ENCODE measurements at places on chromosomes 16 and 17.

DNA sequence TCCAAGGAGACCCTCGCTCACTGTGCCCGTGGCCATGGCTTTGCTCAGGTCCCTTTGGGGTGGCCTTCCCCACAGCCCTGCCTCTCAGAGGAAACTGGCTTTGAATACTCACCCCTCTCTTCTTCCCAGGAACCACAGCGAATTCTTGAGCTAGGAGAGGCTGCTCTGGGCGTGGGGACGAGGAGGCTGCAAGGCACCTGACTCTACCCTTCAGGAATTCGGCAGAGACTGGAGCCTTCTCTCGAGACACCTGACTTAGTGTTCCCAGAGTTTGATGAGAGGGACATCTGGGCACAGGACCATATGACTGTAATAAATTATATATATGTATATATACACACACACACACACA lies 6.2 kb downstream of the LLGL2 start:
- no peak for DNase-seq

GRCh38 chr16:24822542-24822941 lies 23.2 kb upstream of the SLC5A11 start:
- no peak for DNase-seq

- DNase-seq: no peak
Measured at GRCh38 chr17:30805944-30806456, 18.5 kb downstream of the CRLF3 start.

GRCh38 chr16:11273721-11274324 lies 394 bp upstream of the PRM3 start:
- DNase-seq: no peak

GRCh38 chr17:27543464-27543856 lies 87.2 kb downstream of the KSR1 start:
- no peak for DNase-seq

DNA sequence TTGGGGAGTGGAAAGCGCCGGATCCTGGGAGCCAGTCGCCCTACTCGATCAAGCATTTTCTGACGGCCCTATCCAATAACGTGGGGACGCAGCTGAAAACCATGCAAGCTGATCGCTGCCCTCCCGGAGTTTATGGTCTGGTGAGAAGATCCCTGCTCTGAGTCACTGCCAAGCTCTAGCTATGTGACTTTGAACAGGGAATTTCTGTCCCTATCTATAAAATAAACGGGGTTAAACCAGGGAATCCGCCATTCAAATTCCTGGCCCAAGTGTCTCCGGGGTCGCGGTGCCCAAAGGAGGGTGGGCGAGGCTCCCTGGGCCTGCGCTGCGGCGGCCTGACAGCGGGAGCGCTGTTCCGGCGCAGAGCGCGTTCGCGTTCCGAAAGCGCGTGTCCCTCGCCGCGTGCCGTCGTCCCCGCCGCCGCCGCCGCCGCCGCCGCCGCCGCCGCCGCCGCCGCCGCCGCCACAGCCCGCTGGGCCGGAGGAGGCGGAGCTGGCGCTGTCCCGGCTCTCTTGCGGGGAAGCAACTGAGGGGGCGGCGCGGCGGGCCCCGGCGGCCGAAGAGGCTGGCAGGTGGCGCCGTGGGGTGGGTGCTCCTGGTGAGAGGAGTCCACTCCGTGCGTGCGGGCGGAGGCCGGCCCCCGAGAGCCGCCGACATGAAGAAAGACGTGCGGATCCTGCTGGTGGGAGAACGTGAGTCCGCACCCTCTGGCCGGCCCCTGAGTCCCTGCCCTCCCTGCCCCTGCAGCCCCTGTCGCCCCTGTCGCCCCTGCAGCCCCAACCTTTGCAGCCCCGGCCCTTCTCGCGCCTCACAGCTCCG lies at the start of gene RHOT1:
Gene RHOT1 (plus strand): TSS at position 465 of the 819 bp plus-strand sequence. CDS start 191 bp downstream, at position 656.
- peak; percentile 85 for DNase-seq

DNA sequence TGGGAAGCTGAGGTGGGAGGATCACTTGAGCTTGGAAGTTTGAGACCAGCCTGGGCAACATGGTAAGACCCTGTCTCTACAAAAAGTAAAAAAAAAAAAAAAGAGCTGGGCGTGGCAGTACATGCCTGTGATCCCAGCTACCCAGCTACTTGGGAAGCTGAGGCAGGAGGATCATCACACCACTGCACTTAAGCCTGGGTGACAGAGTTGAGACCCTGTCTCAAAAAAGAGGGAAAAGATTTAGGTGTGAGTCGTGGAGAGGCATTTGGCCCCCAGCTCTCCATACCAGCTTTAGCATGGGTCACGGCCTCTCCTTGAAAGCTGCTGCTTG lies 19.1 kb downstream of the ST6GALNAC2 start:
- DNase-seq: no peak

DNA sequence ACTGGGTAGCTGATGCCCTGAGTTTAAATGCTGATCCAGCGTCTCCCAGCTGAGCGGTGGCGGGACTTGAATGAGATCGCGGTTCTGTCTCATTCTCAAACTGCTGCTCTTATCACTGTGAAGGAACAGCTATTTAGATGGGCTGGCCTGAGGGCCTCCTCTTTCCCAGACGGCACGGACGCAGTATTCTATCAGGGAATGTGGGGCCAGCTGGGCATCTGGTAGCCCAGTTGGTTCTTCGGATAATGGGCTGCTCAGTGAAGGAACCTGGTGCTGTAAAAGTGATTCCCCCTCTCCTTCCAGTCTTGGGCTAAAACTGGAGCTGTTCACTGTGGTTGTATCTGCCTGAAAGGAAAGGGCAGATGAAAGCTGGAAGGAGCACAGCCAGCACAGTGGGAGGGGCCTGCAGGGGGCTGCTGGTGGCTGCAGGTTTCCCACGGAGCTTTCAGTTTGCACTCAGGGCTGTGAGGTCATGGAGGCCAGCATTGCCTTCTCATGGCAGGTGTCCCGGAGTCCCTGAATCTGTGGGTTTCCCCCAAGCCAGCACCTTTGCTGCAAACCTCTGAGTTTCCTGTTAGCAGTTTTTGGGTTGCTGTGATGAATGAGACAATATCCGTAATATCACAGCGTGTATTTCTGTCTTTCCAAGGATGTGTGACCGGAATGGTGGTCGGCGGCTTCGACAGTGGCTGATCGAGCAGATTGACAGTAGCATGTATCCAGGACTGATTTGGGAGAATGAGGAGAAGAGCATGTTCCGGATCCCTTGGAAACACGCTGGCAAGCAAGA lies 3.6 kb downstream of the IRF8 start:
- DNase-seq: no peak

- peak; percentile 36 for DNase-seq
Measured at GRCh38 chr17:77733576-77734296, 224.8 kb upstream of the TNRC6C start.

DNA sequence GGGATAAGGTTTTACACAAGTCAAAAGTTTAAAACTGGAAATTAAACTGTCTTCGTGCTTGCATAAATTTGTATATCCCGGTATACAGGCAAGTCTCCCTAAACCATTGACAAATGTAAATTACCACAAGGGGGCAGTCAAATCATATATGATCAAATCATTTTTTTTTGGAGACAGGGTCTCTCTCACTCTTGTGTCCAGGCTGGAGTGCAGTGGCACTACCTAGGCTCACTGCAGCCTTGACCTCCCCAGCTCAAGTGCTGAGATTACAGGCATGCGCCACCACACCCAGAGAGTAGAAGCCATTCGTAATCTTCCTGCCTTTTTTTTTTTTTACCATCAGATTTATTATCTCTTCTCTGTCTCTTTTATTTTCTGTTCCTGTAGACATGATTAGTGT lies 18.5 kb downstream of the TOP2A start:
- no peak for DNase-seq

DNA sequence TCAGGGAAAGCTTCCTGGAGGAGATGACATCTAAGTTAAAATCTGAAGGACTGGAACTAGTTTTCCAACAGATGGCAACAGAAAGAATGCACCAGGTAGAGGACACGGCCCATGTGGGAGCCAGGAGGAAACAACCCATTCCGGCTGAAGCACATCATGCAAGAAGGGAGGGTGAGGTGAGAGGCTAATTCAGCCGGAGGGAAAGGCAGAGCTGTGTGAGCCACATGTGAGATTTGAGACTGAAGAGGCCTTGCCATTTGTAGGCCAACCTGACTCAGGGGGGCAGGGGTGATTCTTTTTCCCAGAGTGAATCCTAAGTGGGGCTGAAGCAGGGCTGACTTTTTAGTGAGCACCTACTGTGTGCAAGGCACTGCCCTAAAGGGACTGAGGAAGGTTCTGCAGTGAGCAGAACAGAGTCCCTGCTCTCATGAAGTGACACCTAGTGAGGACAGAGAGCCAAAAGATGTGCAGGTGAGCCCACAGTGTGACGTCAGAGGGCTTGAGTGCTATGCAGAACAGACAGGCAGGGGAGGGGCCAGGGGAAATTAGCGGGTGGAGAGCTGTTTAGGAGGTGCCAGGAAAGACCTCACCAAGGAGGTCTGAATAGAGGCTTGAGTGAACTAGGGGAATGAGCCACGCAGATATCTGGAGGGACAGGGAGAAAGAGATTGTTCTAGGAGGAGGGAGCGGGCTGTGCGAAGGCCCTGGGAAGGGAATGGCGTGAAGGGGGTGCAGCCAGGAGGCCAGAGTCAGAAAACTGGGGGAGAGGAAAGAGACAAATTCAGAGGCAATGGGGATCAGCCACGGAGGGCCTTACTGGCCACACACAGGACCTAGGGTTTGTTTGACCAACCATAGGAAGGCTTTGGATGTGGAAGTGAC lies 19.8 kb upstream of the IL21R start:
- no peak for DNase-seq

- peak; percentile 65 for DNase-seq
Measured at GRCh38 chr16:28218109-28218508, 6.3 kb upstream of the XPO6 start.

DNA sequence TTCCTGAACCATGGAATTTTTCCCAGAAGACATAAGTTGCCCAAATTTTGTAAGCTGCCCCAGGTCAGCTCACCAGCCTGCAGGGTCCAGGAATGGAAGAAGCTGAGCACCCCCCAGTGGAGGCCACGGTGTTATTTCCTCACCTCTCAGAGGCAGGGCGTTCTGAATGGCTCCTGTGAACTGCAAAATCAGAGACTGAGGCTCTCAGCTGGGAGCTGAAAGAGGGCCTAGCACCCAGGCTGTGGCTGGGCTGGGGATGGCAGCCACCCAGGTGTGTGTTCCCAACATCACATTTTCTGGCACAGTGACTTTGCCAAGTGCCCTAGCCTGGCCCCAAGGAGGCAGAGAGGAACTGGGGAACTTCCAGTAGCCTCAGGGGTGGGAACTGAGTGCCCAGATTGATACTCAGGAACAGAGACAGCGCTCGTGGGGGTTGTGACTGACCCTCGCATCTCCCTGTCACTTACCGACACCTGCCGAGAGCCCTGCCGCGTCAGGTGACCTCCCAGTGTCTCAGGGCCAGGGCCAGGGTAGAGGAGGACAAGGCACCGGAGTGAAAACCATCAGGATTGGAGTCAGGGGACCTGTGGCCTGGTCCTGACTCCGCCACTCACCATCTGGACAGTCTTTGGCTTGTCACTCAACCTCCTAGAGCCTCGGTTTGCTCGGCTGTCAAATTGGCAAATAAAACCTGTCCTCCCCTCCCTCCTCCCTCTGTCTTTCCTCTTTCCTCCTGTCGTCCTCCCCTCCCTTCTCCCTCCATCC lies 11.3 kb downstream of the CACNG4 start:
- DNase-seq: no peak

DNA sequence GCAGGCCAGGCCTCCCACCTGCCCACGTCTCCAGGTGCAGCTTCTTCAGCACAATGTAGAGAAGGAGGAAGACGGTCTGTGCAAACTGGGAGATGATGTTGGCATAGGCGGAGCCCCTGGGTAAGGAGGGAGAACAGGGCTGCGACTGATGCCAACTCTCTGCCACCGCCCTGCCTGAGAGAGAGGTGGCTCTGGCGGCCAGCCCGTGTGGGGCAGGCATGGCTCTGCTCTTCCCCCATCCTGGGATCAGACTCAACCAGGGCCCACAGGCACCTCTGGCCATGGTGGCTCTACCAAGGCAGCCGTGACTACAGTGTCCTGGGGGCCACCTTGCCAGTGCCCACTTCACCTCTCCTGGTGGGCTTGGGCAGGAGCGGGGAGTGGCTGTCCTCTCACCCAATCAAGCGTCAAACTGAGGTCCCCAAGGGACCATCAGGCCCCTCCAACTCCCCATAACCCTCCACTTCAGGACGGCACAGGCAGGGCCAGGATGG lies 8.6 kb downstream of the SLC47A2 start:
- DNase-seq: no peak

DNA sequence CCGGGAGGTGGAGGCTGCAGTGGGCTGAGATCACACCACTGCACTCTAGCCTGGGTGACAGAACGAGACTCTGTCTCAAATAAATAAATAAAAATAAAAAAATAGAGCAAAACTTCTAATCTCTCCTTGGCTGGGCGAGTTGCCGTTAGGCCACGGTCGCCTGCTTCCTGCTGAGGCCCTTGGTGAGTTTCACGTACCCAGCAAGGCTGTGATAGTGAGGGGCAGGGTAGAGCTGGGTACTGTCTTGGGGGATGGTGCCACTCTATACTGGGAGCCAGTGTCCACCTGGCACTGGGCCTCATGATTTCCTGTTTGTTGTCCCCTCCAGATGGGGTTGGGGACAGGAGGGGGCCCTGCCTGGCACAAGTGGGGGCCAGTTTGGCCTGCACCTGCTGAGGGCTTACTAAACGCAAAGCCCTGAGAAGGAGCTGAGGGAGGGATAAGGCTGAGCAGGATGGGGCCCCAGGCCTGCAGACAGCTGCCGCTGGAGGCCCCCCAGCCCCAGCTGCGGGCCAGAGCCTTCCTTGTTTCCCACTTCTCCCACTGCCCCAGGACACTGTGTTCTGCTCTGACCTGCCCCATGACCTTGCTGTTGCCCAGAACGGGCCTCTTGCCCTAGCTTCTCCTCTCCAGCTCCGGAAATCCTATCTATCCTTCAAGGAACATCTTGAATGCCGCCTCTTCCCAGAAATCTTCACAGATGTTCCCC lies 25.4 kb downstream of the GJD3 start:
- DNase-seq: no peak

GRCh38 chr17:45868276-45868675 lies 23.6 kb downstream of the SPPL2C start:
- no peak for DNase-seq

DNA sequence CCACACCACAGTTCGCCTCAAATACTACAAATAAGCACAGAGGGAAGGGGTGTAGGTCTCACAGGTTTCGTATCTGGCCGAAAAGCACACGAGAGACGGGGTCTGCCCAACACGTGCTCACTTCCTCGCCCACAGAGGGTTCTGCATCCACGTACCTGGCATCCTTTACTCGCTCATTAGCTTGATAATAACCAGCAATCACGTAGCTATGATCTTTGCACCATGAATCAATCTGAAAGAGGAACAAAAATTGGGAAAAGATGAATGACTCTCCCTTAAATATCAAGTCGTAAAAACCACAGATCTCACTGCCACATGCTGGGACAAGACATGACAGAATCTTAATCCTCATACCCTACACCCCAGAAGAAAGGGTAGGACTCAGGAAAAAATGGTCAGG lies 10.5 kb downstream of the EMC8 start:
- DNase-seq: no peak

DNA sequence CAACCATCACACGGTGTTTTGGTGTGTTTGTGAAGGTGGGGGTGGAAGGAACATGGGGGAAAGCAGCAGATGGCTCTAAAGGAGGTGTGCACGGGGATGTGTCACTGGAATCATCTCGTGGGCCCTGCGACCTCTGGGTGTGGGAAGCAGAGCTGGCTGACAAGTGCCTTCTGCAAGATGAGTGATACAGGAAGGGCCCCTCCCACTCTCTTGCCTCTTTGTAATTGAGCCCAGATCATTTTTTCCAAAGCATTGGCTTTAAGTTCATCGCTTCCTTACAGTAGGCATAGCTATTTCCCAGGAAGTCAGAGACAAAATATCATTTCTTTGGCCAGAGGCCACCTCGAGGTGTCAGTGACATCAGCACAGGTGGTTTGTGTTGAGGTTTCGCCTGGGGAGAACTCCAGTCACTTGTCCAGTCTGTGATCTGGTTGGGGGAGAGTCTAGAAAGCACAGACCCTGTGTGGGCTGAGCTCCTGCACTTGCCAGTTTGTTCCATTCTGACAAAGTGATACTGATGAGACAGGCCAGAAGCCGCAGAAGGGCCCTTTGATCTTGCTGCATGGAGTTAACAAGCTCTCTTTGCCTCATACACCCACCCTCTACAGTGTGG lies 20.6 kb upstream of the SNTB2 start:
- no peak for DNase-seq
